Stimulated activated CD4-positive, alpha-beta T cell treated with anti-CD3 and anti-CD28 coated beads, Interleukin-4, amount 100 ng/mL, for 1 hour (primary cell): ENCODE measurements at places on chromosomes 2 and 18.

DNA sequence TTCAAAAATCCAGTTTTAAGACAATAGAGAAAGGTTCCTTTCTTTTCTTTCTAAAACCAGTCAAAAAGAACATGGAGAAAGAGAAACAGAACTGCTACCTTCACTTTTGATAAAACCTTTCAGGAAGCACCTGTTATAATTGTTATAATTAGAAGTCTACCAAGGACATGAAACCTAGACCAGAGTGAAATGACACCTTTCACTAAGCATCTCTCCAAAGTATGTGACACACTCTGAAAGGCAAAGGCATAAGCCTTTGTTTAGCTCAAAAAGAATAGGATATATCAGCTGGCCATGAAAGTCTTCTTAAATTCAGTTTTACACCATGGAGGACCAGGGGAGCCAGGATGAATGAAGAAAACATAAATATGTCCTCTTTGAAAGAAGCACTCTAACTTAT, 18.8 kb upstream of the RBM45 start:
- DNase-seq = no peak

DNA sequence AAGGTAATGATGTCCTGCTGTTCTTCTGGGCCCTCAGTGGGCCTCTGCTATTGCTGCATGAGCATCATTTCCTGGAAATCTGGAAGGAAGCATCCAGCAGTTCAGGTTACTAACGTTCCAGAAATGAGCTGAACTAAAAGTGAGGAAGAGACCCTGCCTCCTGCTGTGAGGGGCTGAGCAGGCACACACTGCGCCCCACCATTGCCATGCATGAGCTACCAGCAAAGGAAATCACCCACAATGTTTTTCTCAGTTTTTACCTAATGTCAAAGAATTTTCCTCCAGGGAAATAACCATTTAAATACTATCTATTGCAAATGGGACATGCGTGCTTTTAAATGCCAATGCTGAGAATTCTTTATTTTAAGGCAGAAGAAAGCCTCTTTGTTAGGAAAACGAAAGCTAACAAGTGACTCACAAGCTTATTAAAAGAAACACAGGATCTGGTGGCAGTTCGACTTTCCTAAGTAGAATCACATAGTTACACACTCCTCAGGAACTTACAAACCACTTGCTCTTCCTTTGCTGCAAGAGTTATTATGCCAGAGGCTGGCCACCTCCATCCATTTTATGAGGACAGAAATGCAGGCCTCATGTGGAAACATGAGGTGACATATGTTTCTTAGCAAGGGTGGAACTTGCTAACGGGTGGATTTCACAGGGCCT, 152.6 kb upstream of the TTC39C start:
- no peak for DNase-seq

DNA sequence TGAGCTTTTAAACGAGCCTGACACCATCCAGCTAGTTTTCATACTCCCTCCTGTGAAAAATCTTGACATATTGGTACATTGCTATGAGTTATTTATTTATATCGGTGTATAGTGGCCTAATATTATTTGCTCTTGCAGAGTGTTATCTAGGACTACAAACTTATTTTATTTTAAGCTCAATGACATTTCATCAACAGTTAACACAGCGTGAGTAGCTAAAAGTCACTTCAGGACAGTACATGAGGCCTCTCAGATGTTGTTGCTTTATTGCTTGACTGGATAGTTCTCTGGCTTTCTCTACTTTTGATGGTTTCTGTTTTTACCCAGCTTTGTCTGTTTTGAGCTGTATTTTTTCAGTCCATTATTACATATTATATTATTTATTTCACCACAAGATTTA, 172.9 kb upstream of the KLF7 start:
- no peak for DNase-seq

DNA sequence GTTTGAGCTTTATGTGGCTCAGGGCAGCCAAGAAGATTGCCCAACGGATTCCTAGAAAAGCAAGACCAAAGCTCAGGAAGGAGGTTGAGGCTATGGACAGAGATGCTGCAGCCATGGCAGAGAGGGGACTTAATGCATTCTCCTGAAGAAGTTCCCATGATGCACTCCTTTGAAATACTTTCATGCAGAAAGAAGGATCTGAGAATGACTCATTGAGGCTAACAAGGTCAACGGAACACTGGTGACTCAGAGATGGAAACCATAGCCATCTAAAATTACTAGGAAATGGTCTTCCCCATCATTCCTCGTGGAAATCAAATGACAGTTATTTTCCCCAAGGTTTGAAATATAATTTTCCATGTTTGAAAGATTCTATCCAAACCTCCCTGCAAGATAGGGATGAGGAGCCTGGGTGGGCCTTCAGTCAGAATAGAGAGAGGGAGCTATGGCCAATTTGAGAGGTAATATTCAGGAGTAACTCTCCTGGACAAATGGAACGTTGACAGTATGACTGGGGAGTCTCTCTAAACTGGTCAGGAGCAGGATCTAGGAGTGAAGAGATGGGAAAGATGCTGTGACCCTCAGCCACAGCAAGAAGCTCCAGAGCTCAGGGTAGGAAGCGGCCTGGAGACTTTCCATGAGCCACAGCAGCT, 63.0 kb downstream of the REEP1 start:
- DNase-seq = no peak

- no peak for DNase-seq
These were observed 333.0 kb upstream of the SPRED2 start for GRCh38 chr2:65765376-65765775.

GRCh38 chr2:214465363-214466146, 54.7 kb downstream of the VWC2L start:
- DNase-seq = no peak

DNA sequence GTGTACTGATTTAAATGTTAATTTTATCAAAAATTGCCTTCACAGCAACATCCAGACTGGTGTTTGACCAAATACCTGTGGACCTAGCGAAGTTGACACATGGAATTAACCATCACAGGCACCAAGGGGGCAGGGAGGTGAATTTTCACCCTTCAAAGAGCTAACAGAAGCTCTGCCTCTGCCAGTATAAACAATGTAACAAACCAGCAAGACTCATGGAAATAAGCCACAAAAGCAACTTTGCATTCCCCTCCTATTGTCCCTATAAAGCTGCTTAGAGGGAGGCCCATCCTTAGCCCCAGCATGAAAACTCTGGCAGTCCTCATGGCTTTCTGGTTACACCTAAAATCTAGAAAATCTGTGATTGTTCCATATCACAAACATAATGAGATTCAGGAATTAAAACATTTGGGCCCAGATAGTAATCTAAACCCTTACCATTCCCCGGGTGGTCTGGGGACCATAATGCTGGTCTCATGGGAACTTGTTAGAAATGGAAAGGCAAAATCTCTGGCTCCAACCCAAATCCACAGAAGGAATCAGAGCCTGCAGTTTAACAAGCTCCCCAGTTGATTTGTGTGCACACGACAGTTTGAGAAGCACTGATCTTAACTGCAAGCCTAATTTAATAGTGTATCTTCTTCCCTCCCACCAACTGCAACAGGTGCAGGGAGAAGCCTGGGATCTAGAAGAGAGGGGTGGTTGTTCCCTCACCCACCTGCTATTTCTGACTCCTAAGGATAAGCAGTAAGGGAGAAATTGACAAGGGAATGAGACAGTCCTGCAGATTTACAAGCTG, 23.1 kb downstream of the SERPINB11 start:
- DNase-seq = no peak

GRCh38 chr2:236261452-236261851, 2.8 kb downstream of the ASB18 start:
- no peak for DNase-seq

DNA sequence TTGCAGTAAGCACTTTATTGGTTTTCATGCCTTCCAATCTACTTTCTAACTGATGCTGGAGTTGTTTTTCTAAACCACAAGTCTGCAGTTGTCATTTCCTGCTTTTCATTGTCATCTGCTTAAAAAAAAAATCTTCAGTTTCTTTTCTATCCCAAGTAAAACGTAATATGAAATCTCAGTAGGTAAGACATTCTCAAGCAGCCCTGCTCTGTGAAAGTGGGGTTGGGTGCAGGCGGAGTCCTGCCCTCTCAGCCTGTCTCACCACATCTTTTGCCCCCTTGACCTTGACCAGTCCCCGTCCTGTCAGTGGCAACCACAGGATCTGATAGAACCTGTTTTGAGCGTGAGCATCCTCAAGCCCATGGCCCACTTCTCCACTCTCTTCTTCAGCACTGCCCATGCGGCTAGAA, 80.0 kb upstream of the CPO start:
- DNase-seq = no peak

DNA sequence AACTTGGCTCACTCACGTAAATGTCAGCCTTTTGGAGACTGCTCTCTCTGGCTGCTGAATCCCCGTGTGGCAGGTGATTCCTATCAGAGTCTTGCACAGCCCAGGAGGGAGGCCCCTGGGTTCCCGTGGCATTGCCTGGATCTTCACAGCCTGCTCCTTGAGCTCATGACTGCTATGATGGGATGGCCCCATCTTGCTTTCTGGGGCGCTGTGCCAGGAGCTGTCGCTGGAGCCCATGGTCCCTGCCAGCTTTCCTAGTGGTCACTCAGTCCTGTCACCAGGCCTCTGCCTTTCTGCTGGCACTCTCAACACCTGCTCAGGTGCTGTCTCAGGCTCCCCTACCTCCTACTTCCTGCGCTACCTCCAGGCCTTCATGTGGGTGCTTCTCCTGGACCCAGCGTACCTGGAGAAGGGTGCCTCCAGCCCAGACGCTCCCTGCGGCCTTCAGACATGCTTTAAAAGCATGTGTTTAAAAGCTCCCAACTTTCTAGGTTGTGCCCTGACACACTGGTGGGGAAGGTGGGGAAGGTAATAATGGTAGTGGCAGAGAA, 110.1 kb downstream of the MCFD2 start:
- DNase-seq = no peak

GRCh38 chr2:188975497-188976102, 1.4 kb downstream of the COL3A1 start:
- DNase-seq = no peak

DNA sequence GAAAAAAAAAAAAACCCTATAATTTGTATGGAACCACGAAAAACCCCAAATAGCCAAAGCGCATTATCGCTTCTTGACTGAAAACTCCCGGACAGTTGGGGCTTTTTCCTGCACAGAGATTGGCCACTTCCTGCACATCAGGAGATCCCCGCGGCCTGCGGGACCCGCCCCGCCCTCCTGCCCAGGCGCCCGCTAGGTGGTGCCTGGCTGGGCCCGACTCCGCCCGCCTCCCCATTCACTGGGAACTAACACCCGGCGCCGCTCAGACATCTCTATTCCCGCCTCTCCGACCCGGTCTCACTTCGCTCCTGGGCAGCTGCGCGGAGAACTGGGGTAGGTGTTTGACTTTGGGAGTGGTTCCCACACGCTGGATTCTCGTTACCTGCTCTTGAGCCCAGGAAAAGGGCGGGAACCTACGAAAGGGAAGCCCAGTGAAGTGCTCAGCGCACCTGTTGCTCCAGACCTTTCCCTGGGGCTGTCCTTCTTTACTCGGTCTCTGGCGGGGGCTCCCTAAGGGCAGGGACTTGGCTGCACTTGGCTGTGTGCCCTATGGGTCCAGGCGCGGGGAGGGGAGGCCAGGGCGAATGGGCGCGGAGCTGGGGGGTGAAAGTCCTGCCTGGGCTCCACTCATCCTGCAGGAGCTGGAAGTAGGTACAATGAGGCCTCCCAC, at the start of gene HMSD:
TSS of gene HMSD (plus strand) at position 234 of the 670 bp plus-strand sequence. CDS start 4,155 bp downstream, outside the sequence.
- DNase-seq = peak; percentile 64

- DNase-seq = no peak
These were observed 15.7 kb upstream of the ACVR2A start for GRCh38 chr2:147829106-147829505.
